Erythroblast (primary cell): ENCODE measurements at places on chromosomes 2 and 18.

DNA sequence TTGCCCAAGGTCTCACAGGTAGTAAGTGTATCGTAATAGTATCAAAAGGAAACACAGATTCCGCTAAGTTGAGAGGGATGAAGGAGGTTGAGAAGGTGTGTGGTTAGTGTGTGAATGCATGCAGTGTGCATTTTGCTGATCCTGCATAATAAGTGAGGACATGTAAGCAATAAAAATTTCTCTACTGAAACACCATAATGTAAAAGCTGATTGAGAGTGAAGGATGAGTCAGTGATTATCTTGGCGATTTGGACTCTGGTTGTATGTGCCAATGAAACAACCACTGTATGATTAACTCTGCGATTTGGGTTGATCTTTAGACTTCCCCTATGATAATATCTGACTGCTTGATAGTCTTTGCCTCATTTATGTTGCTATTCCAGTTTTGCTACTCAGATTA is 16.7 kb upstream of the ADGRF3 start:
- peak; percentile 19 for DNase-seq

DNA sequence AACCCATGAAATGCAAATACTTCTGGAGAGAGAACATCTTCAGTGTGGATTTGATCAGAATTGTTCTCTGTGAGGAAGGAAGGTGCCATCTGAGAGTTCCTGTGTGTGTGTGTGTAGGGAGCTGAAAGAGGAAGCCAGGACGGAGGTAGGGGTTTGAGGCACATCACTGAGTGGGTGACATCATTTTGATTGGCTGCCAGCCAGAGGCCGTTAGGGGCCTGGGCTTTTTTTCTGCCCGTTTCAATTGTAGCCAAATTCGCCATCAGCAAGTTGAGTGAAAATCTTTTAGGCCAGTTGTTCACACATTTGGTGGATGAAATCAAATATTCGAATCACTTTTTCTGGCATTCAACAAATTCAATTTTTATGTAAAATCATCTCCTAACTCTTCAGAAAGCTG is 48.9 kb downstream of the TSN start:
- DNase-seq, result peak; percentile 7

DNA sequence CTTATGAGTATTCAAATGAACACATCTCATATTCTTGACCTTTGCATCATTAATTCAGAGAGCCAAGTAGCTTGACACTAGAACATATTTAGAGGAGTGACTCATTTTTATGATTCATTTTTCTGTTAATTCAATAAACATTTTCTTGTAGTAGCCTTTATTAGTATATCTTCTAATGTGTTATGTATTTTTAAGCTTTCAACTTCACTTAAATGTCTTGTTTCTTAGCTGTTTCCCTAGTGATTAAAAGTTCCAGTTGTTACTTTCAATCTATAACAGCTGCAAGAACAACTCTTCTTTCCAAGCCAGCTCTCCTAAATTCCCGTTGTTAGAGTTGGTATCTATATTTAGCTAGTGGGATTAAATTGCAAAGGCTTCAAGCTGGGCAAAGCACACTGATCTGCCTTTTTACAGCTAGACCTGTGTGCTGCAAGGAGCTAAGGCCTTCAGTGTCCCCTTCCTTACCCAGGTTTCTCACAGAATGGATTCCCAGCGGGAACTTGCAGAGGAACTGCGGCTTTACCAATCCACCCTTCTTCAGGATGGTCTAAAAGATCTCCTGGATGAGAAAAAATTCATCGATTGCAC is at the start of gene KLHL41:
Gene KLHL41, plus strand, starts transcription at position 405 of the 588 bp plus-strand sequence. Its CDS starts 77 bp downstream, at position 482.
- DNase-seq, result no peak

DNA sequence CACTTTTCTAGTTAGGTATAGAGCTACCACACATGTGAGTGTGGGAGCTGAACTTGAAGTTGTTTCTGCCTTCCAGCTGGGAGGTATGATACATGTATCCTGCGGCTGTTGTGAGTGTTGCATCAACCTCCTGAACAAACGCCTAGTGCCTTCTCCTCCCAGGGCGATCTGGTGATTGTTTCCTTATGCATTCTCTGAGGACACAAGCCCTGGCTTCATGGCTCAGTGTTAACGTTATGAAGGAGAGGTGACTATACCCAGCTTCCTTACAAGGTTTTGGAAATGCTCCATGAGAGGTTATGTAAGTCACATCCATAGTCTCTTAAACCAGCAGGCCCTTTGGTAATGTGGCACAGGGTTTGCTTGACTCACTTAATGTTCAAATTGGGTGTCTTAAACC is 64.9 kb downstream of the SPRED2 start:
- DNase-seq, result no peak

DNA sequence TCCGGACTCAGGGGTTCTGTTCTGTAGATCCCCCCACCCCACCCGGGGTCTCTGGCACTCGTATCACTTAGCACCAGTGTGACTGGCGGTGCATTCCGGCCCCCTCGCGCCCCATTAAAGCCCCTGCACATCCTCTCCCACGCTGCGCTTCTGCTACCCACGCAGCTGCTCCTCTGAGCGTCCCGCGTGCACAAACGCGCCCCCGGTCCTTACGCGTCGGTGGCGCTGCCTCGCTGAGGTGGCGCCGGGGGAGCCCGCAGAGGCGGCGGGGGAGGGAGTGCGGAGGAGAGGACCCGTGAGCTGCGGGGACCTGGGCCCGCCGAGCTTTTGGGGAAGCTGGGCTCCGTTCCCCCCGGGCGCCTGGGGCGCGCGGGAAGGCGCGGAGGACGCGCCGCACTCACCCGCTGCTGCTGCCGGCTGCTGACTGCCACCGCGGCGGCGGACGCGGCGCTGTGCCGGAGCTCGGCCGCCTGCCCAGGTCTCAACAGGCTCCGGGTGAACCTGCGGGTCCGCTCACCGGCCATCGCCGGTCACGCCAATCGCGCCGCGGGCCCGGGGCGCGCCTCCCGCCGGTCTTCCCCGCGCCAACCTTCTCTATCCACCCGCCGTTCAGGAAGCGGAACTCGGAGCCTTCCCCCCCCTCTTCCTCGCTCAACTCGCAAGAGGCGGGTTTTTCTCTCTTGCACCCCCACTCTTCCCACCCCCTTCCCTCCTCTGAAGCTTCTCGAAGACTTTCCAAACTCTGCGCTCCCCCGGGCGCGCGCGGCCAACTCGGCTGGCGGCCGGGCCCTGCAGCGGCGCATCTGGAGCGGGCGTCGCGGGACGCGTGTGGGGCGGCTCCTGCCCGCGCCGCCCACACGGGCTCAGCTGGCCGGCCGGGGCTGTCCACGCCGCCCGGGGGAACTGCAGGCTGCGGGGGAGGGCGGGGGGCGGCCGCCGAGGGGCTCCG is at the start of gene DOCK10:
Gene DOCK10, minus strand, starts transcription at position 618 of the 949 bp plus-strand sequence. Its CDS starts 94 bp downstream, at position 524.
- peak; percentile 16 for DNase-seq

DNA sequence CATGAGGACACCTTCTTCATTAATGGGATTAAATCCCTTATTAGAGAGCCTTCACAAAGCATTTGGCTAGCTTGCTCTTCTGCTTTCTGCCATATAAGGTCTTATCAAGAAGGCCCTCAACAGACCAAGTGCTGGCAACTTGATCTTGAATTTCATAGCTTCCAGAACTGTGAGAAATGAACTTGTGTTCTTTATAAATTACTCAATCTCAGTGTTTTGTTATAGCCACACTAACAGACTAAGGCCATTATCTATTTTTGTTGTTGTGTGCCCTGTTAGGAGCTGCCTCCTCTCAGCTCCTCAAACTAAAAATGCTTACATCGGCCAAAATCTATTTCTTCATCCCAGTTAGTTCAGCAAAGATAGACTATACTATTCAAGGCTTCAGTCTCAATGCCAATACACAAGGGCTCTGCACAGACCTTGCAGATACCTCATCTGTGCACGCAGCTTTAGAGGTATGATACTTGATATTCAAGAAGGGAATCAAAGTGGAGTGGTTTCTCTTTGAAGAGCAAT is 182.9 kb downstream of the GPD2 start:
- no peak for DNase-seq
